ENCODE measurements at places on chromosomes 1 and 21.

DNA sequence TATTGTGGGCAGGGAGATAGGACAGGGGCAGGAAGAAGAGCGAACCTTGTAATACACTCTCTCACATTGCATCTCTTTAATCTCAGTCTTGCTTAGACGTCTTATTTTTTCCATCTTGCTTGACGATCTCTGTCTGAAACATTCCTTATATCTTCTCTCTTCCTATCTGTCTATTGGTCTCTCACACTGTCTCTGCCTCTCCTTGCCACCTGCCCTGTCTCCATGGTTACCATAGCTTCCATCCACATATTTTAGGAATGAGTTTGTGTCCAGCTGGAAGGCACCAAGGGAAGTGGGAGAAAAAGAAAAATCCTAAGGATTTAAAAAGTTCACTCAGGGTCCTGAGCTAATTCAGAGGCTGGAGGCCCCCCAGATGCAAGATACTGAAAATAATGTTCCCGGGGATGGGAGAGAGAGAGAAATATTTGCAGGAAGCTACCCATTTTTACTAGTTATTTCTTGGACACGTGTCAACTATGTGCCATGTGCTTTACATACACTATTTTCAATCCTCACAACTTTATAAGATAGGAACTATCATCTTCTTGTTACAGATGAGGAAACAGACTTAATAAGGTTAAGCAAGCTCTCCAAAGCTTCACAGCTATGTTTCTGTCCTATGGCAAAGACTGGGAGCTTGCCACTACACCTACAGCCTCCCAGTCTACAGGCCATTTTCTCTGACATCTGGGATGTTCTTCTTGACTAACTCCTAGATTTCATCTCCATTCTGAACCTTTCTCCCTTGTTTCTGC is 933 bp downstream of the ANKRD34A start:
- H3K4me3 ChIP-seq: peak overlapping the region; percentile 57
- no peak for DNase-seq
- H3K27ac ChIP-seq: peak overlapping the region; percentile 66

- peak overlapping the region; percentile 60 for H3K4me3 ChIP-seq
- peaks cover 42% of the 10 kb centered on the region for H3K4me1 ChIP-seq
Observed at GRCh38 chr1:58573138-58573537, 3.9 kb downstream of the TACSTD2 start.

DNA sequence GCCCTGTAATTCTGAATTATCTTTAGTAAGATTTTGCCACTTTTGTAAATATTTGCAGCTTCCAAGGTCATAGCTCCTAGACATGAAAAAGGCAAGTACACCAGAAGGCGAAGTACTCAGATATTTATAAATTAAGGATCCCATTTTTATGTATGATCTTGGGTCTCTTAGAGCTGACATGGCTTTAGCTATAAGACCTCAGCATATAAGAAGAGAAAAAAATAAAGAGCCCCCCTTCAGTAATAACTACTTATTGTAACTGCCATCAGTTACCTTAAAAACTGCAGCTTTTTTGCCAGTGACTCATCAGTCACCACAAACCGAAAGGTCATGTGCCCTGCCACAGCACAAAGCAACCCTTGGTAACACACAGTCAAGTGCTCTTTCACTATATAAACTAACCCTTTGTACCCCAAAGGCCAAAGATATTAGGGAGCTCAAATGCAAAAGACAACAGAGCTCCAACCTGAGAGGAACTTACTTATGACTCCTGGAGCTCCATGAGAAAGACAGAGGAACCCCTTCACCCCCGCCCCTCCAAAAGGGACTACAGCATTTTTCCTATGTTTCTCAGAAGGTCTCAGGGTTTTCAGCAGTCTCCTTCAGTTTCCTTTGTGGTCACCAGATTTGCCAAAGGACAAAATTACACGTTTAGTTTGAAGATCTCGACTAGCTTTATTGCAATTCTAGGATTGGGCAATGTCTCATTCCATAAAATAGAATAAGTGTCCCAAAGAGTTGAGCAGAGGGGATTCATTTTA is 219.8 kb upstream of the DUSP10 start:
- H3K36me3 ChIP-seq: no peaks in the 10 kb centered on the region
- H3K27ac ChIP-seq: no peak overlapping the region
- DNase-seq: no peak
- H3K27me3 ChIP-seq: no peaks in the 10 kb centered on the region

GRCh38 chr1:100791586-100791985 is 72.0 kb downstream of the VCAM1 start:
- no peak overlapping the region for H3K4me3 ChIP-seq
- H3K36me3 ChIP-seq: no peaks in the 10 kb centered on the region
- no peaks in the 10 kb centered on the region for H3K27me3 ChIP-seq

Data from keratinocyte (primary cell).